ENCODE measurements at places on chromosomes 13 and 19. TPM values are rescaled to one million over a fixed set of nuclear protein-coding genes. Genes with fewer than 3 reads are reported as not detected.

GRCh38 chr19:18649371-18650020, 12.7 kb downstream of the KLHL26 start:
- DNase-seq = no peak

DNA sequence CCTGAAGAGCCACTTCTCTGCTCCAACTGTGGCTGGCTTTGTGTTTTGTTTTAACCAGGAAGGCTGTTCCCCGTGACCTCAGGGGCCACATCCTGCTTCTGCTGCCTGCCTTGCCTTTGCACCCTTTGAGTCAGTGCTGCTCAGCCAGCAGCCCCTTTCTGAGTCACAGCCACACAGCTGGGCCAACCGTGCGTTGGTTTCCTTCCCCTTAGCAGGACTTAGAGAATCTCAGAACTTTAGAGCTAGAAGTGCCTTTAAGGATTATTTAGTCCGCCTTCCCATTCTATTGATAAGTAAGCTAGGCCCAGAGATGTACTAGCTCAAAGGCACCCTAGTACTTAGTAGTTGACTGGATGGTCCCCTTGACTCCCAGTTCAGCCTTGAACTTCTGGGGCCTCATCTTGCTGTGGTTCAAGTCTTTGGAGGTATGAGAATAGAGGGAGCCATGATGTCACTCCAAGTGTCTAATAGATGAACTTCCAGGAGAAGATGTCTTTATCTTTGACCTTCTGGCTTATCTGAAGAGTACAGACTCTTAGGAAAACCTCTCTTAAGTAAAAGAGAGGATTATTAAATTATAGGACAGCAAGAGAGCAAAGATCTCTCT, 8.0 kb downstream of the RGCC start:
- DNase-seq = peak; percentile 78

- DNase-seq = no peak
Observed at GRCh38 chr13:46595136-46595884, 42.3 kb downstream of the LRCH1 start.

- DNase-seq = no peak
Observed at GRCh38 chr13:26509491-26509890, 48.0 kb upstream of the WASF3 start.

DNA sequence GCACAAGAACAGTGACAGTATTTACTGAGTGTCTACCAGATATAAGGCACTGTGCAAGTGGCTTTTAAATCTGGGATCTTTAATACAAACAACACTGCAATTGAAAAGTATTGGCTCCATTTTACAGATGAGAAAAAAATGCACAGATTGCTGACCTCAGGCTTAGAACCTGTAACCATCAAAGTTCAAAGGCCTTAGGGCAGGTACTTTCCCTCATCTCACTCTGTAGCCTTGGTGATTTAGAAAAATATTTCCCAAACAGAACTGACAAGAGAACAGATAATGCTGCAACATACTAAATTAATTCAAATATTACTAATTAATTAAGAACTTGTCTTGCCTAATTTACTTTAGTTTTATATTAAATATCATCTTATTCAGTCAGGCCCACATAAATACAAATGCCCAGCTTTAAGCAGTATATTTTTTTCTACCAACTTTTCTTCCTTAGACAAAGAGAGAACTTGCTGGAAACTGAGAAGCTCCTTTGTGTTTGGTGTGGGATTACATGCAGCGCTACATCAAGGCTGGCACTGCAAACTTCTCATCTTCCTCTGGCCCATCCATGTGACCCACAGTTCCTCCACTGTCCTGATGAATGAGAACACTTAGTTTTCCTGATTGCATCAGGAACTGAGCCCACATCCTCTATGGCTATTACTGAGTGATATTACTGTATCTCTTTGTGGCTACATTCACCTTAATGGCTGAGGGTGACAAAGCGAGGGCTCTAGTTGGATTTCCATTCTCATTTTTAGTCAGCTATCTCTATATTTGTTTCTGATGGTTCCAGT, 302.1 kb downstream of the ENOX1 start:
- no peak for DNase-seq

DNA sequence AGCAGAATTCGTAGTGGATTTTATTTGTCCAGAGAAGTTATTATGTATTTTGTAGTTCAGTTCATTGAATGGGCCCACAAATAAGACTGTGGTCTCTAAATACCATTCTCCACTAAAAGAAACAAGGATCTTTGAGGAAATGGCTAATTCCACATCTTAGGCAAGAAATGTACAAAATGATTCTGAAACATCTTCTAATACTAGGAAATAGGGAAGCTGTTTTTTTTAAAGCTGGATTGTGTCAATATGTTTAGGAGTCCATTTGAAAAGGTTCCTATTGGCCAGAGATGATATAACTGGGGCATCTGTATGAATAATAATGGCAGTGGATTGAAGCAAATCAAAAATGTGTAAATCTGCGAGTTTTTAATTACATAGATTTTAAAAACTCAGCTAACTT, 88.5 kb upstream of the SIAH3 start:
- no peak for DNase-seq

FAM124A gene
- not detected for total RNA-seq

KATNAL1 gene
- total RNA-seq = 3.4 TPM

PCDH9 gene
- total RNA-seq = 0.19 TPM

ZNF865 gene
- total RNA-seq = 12.9 TPM

GRCh38 chr19:32017176-32017953, 328.0 kb upstream of the ZNF507 start:
- no peak for DNase-seq

- DNase-seq = no peak
Observed at GRCh38 chr19:12979974-12980373, 10.6 kb downstream of the DAND5 start.

Data from CD4-positive, alpha-beta T cell (primary cell).